Urothelium cell line (cell line): ENCODE measurements at places on chromosomes 16 and 17.

DNA sequence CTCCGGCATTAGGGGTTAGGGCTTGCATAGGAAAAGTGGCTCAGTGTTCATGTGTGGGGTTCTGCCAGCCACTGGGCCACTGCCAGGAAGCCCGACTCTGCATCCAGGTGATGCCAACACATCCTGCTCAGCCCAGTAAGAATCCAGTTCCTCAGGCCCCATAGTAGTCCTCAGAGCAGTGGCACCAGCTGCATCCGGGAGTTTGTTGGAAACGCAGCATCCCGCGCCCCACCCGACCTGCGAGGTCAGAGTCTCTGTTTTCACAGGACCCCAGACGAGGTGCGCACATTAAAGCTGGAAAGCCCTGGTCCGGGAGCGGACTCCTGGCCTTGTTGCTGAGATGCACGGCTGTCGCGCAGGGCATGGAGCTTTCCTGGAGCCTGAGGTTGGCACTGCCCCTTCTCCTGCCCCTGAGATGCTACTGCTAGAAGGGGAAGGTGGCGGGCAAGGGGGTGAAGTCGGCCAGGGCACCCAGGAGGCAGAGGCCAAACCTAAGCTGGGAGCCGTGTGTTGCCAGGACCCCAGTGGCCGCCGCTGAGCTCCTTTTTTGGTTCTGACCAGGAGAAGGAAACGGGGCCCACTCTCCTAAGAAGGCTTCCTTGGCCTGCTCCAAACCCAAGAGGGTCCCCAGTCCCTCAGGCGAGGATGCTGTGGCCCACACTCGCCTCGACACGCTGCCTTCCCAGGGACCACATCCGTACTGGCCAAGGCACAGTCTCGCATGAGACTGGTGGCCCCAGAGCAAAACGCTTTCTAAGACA, 44.4 kb downstream of the NOS2 start:
- DNase-seq = no peak

- DNase-seq = no peak
Observed at GRCh38 chr16:57017251-57017650, 27.9 kb downstream of the NLRC5 start.

DNA sequence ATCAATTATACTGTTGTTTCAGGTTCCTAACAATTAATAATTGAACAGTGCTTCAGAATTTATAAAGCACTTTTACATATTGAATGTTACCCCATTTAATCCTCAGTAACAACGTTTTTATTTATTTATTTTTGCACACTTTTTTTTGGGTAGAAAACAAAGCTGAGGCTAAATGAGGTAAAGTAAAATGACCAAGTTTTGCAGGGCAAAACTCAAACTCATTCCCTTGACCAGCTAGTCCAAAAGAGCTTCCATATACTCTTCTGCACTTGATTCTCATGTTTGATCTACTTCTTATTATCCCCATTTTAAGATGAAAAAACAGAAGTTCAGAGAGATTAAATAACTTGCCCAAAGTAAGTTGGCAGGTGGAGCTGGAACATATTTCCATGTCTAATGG, 81.1 kb upstream of the NACA2 start:
- DNase-seq = no peak

DNA sequence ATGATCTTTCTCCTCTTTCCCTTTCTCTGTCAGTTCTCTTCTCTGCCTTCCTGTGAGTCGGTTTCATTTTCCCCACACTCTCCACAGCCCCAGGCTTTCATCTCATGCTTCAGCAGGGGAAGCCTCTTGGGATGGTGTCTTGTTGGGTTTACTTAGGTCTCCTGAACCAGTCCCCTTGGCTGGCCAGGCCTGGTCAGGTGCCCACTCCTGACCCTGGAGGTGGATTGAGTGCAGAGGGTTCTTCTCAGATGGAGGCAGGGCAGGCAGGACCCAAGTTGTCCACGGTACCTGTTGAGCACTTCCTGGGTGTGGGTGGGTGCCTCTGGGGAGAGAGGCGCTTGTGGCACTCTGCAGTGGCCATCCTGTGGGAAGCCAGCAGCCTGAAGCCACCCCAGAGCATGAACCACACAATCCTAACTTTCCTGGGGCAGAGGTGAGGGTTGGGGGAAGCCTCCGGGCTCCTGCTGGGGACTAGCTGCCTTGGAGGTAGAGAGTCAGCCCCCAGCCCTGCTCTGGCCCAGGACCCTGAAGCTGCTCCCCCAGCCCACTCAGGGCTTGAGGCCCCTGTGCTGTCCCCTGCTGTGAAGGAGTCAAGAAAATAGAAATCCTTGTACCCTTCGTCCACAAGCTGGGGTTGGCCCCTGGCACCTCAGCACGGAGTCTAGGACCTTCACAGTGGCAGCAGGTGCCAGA, 2.0 kb upstream of the RAP1GAP2 start:
- no peak for DNase-seq

GRCh38 chr17:27623614-27624013, 7.4 kb upstream of the LGALS9 start:
- no peak for DNase-seq

DNA sequence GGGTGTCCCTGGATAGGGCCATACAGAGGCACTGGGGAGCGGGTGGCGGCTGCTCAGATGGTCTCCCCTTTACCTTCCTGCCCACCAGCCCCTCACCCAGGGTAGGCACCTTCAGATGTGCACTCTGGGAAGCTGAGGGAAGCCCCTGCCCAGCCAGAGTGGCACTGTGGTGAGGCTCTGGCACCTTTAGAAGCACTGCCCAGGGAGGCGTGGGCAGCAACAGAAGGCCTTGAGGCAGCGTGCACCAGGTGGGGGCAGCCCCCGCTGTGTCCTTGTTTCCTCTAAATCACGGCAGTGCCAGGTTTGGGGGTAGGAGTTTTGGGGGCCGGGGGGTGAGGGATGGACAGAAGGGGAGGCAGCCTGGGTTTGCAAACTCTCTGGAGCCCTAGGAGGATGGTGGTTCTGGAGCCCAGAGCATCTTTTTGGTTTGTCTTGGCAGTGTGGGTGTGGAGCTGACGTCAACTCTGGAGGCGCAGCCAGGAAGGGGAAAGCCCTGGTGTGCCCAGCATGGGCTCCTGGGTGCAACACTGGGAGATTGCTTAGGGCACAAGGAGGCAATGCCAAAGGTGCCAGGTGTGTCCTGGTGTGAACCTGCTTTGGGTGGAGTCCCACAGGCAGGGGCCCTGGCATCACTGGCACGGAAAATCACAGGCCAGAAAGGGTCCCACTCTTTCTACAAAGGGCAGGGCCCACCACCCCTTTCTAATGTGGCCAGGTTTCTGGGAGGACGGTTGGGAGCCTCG, 23.1 kb upstream of the CDC42EP4 start:
- DNase-seq = no peak

DNA sequence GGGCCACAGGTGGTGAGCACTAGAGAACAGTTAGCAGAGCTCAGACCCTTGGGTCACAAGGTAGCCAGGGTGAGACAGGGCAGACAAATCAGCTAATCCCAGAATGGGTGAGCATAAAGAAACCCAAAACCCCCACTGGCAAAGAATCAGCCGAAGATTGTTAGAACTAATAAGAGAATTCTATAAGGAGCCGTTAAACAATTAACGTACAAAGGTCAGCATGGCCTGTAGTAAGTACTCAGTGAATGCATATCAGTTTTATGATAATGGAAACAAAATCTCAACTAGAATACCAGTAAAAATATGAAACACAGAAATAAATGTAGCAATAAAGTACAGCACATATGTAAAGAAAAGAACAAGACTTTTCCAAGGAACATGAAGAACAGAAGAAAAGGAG, 168.6 kb downstream of the NTN1 start:
- no peak for DNase-seq
